Activated CD8-positive, alpha-beta T cell treated with anti-CD3 and anti-CD28 coated beads, Interleukin-2, amount 10 ng/mL, durations not matched to agents 7 days and 5 days (primary cell): ENCODE measurements at places on chromosomes 7 and 10.
A peak's percentile ranks its signal among the peaks of the same experiment; 100 is the strongest.

GRCh38 chr10:11993834-11994468 lies 48.7 kb downstream of the UPF2 start:
- DNase-seq: no peak

DNA sequence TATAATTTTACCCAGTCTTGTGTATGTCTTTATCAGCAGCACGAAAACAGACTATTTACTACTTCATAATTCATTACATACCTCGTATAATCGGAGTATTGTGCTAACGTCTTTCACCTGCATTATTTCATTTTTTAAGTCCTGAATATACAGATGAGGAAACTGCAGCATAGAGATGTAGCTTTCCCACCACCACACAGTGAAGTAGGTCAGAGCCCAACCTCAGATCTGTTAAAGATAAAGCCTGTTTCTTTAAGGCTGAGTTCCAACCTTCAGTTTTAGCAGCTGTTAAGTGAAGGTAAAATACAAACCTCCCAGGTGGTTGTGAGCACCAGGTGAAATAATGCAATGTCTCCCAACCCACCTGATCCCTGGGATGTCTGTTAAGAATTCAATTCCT lies 2.0 kb upstream of the ADAM12 start:
- no peak for DNase-seq

GRCh38 chr7:158272091-158272490 lies 315.5 kb downstream of the PTPRN2 start:
- DNase-seq: no peak

- no peak for DNase-seq
Observed at GRCh38 chr7:139830782-139831501, 1.9 kb downstream of the TBXAS1 start.

- no peak for DNase-seq
Observed at GRCh38 chr10:52801947-52802346, 29.4 kb upstream of the MBL2 start.

GRCh38 chr7:98238976-98239375 lies 13.1 kb downstream of the TECPR1 start:
- no peak for DNase-seq

DNA sequence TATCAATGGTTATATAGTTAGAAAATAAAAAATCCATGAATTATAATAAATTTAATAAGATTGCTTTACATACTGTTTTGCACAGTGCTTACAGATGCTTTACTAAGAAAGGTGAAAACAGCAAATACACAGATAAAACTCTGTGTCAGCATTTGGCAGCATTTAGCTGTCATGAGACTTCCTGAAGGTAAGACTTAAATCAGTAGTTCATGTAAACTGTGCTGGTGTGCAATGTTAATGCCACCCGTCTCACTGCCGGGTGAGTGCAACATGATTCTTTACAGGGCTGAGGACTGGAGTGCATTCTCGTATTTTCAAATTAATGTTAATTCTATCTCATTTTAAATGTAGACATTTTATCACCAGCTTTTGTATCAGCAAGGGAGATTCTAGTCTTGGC lies 326.2 kb upstream of the POT1 start:
- no peak for DNase-seq

DNA sequence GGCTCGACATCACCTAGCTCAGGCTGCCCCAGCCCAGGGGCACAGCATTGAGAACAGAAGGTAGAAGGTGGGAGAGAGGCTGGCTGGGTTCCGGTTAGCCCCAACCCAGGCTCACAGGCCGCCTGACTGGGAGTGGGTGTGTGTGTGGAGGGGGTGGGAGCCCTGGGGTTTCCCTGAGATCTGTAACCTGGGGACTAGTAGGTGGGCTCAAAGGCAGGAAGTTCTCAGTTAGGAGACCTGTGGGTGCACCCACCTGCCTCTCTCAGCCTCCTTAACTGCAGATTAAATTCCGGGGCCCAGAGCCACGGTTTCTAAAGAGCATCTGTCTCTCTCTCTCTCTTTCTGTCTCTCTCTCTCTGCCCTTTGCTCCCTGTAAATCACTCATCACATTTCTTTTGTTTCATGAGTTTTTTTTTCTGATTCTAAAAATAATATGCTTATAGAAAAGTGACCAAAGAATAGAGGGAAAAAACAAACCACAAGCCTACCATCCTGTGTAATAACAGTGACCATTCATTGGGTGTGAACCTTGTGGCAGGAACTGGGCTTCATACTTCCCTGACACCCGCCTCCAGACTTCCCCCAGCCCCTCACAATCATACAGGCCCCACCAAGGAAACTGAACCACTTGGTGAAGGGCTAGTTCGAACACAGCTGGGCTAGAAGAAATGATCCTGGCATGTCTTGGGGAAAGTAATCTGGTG lies 83.4 kb upstream of the SMNDC1 start:
- DNase-seq: peak; percentile 28

GRCh38 chr10:9012312-9012711 lies 957.8 kb downstream of the GATA3 start:
- DNase-seq: no peak

DNA sequence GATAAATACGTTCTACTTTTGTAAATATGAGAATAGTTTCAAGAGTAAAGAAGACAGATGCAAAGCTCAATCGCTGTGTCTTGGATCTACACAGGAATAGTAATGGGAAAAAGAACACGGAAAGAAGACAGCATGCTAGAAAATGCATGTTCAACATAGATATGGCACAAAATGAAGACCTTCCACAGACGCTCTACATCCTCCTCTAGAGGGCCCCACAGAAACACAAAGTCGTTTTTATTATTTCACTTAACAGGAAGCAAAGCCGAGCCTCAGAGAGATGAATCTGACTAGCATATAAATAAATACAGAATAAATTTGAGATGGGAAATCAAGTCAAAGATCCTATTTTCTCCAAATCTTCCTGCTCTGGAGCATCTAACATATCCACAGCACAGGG lies 292.6 kb downstream of the PARD3 start:
- DNase-seq: no peak

DNA sequence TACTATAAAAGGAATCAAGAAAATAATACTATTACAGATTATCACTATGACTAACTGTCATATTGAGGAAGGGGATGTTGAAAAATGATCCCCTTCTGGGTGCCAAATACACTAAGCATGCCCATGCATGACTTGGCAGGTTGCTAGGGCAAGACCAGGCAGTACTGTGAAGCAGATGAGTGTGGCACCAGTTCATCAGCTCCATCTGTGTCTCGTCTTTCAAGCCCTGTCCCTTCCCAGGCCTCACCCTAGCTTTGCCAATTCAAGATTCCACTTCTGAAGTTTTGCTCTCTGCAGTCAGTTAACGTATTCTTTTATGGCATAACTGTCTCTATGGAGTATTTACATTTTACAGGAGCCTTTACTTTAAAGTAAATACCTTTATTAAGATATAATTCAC lies 135.6 kb upstream of the HPS1 start:
- no peak for DNase-seq

- no peak for DNase-seq
Observed at GRCh38 chr10:22624287-22624738, 90.1 kb downstream of the PIP4K2A start.

- no peak for DNase-seq
Observed at GRCh38 chr10:121862649-121863048, 65.2 kb downstream of the ATE1 start.

- DNase-seq: no peak
Observed at GRCh38 chr10:44468965-44469364, 84.1 kb upstream of the CXCL12 start.
